ENCODE measurements at places on chromosomes 16 and 17.
A peak's percentile ranks its signal among the peaks of the same experiment; 100 is the strongest.

GRCh38 chr17:50055055-50055425 lies 870 bp upstream of the ITGA3 start:
- DNase-seq, result peak; percentile 18

DNA sequence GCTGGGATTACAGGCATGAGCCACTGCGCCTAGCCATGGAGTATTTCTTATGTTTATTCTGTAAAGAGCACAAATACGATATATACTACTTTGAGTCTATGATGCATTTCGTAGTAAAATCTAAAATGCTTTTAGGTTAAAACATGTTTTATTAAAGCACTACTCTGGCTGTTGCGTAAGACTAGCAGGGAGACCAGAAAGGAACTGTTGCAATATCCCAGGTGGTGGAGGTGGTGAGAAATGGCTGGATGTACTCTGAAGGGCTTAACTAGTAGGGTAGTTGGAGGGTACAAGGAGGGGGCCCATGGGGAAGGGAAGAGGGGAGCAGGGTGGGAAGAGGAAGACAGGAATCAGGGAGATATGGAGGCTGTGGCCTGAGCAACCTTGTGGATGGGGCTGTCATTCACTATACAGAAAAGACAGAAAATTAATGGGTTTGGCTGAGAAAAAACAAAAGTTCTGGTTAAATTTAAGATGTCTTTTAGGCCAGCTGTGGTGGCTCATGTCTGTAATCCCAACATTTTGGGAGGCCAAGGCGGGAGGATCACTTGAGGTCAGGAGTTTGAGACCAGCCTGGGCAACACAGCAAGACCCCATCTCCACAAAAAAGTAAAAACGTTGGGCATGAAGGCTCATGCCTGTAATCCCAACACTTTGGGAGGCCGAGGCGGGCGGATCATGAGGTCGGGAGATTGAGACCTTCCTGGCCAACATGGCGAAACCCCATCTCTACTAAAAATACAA lies 35.8 kb downstream of the ST3GAL2 start:
- no peak for DNase-seq

DNA sequence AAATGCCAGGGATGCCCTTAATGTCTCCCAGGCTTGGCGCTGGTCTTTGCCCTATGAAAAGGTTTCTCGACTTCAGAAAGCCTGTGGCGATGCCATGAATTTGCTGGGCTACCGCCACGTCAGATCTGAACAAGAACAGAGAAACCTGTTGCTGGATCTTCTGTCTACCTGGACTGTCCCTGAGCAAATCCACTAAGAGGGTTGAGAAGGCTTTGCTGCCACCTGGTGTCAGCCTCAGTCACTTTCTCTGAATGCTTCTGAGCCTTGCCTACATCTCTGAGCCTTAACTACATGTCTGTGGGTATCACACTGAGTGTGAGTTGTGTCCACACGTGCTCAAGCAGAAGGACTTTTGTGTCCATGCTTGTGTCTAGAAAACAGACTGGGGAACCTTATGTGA lies 11.4 kb downstream of the CHST4 start:
- DNase-seq, result peak; percentile 20

- no peak for DNase-seq
These were observed 80.7 kb downstream of the RAB11FIP4 start for GRCh38 chr17:31472137-31472536.

GRCh38 chr17:63293323-63294075 lies 152.6 kb downstream of the CYB561 start:
- DNase-seq, result no peak

- DNase-seq, result no peak
These were observed 189.0 kb downstream of the ZFHX3 start for GRCh38 chr16:72858665-72859493.

GRCh38 chr17:58084317-58084981 lies 1.2 kb downstream of the DYNLL2 start:
- peak; percentile 58 for DNase-seq

GRCh38 chr17:77884019-77884418 lies 74.5 kb upstream of the TNRC6C start:
- no peak for DNase-seq

- DNase-seq, result no peak
These were observed 581.0 kb upstream of the CDH11 start for GRCh38 chr16:65702707-65703402.

- DNase-seq, result no peak
These were observed 293.3 kb downstream of the CEP112 start for GRCh38 chr17:65898651-65899050.

DNA sequence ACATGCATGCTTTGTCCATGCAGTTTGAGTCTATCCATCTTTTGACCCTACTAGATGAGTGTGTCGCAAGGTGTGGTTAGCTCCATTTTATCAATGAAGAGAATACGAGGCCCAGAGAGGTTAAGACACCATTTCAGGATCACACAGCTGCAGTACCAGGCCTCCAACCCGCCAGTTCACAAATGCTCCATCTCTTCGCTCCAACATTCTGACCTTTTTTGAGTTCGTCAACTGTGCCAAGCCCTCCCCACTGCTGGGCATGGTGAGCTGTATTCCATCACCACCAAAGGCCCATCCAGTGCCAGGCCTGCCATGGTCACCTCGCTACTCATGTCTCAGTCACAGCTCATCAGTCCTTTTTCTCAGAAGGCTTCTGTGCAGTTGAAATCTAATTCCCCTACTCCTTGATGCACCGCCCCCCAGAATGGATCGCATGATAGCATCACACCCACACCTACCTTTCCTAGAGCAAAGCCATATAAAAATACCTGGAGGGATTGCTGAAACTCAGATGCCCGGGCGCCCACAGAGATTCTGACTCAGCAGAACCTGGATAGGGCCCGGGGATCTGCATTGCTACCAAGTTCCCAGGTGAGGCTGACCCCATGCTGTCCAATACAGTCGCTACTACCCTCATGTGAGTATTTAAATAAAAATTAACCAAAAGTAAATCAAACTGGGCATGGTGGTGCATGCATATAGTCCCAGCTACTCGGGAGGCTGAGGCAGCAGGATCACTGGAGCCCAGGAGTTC lies 38.0 kb downstream of the ZNF423 start:
- no peak for DNase-seq

GRCh38 chr17:29283496-29283895 lies 10.5 kb downstream of the NUFIP2 start:
- peak; percentile 16 for DNase-seq

- DNase-seq, result no peak
These were observed 63.2 kb downstream of the NKD1 start for GRCh38 chr16:50611332-50611934.

GRCh38 chr16:56106527-56106926 lies 84.8 kb upstream of the GNAO1 start:
- DNase-seq, result no peak

DNA sequence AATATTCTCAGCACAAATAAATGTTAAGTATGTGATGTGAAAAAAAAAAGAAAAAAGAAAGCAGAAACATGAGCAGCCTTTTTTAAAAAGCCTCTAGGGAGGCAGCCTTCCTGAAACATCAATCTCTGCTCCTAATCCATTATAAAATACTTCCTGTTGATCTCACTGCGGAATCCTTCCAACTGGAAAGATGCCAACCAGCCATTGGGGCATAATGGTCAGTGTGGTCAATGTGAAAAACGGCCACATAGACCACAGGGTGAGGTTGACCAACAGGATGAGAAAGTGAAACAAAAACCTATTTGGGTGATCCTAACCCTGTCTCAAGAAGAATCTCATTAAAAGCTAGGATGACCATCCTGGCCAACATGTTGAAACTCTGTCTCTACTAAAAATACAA lies 26.1 kb upstream of the ABCA8 start:
- DNase-seq, result no peak

DNA sequence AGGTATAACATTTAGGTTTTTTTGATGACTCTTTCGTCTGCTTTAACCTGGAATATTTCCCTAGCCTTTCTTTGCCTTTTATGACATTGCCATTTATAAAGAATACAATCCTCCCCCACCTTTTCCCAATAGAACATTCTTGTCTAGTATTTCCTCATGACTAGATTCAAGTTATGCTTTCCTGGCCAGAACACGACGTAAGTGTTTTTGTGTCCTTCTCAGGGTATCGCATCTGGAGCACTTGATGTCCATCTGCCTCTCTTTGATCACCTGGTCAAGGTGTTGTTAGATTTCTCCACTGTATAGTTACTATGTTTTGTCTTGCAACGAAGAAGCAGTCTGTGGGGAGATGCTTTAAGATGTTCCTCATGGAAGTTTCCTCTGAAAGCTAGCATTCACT lies 87.4 kb downstream of the MSI2 start:
- DNase-seq, result no peak

- no peak for DNase-seq
These were observed 11.8 kb downstream of the PRCD start for GRCh38 chr17:76551685-76552084.

- DNase-seq, result no peak
These were observed 108.8 kb downstream of the SOCS1 start for GRCh38 chr16:11147033-11147753.

DNA sequence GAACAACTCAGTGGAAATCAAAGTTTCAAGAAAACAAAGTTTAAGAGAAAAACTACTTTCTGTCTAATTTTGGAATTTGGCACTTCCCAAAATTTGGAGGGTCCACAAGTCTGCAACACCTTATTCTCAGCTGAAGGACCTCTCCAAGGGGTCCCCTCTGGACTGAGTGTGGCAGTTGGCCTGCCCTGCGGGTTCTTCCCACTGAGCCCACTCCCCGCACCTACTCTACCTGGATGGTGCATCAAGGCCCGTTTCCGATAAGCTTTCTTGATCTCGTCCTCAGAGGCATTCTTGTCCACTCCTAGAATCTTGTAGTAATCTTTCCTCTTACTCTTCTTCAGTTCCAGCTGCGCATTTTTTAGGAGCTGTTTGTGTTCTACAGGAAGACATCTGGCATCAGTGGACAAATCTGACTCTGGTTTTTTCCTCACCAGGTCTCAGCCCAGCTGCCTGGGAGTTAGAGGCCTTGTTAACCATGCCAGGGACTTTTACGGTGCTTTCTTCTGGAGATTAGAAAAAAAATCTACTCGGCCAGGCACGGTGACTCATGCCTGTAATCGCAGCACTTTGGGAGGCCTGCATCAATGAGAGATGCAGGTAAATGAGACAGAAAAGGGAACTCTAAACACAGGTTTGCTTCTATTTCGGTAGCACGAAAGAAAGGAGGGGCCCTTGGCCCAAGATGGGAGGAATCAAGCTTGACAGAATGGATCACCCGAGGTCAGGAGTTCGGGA lies 15.6 kb downstream of the CNP start:
- DNase-seq, result no peak

- no peak for DNase-seq
These were observed 6.4 kb downstream of the CD300LB start for GRCh38 chr17:74524653-74525464.

DNA sequence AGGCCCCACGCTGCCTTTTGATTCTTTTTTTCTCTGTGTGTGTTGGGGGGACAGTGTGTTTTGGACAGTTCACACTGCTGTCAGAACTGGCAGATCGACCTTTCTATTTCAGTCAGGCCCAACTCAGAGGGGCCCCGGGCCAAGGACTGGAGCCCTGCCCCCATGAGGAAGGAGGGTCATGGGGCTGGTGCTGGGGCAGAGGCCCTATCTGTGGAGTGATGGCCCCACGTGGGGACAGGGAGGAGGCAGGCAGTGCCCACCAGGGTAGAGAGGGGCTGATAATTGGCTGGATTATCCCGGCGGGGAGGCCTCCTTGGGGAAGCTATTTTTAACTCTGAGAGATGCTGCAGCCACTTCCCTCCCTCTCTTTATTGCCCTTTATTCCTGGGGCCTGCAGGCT lies 5.7 kb upstream of the KCNJ12 start:
- DNase-seq, result no peak

All from CD4-positive, alpha-beta T cell treated with Interleukin-2 at 100 ng/mL for 4 hours (primary cell).